ENCODE measurements at places on chromosomes 13 and 19. TPM values are rescaled to one million over a fixed set of nuclear protein-coding genes. Genes with fewer than 3 reads are reported as not detected.
A peak's percentile ranks its signal among the peaks of the same experiment; 100 is the strongest.

GRCh38 chr13:76992548-76993001 lies 694 bp downstream of the CLN5 start:
- peaks cover 15% of the 10 kb centered on the region for H3K36me3 ChIP-seq
- peak overlapping the region; percentile 92 for H3K27ac ChIP-seq
- no peaks in the 10 kb centered on the region for H3K27me3 ChIP-seq
- peak; percentile 22 for DNase-seq

- H3K4me3 ChIP-seq: no peak overlapping the region
- H3K36me3 ChIP-seq: peaks cover 8% of the 10 kb centered on the region
- DNase-seq: no peak
- peaks cover 4% of the 10 kb centered on the region for H3K27me3 ChIP-seq
Observed at GRCh38 chr19:7763696-7764095, 653 bp downstream of the CLEC4M start.

GRCh38 chr13:91305652-91306051 lies 41.8 kb upstream of the MIR17HG start:
- H3K4me3 ChIP-seq: no peak overlapping the region
- peaks cover 2% of the 10 kb centered on the region for H3K27me3 ChIP-seq
- H3K4me1 ChIP-seq: peaks cover 4% of the 10 kb centered on the region
- no peak overlapping the region for H3K27ac ChIP-seq

DNA sequence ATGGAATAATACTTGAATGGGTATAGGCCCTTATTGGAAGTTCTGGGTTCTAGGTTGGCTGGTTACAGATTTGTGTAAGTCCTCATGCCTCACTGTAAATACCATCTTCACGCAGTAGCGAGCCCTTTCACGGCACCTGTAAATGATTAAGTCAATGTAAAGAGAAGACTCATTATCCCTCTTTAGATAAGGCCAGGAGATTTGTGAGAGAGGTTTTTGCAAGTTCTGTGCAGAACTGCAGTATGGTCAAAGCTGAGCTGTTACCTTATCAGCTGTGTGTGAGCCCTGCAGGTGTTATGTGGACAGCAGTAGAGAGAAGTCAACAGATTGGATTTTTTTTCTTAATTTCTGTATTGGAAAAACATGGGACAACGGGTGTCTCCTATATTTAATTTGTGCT lies 141.6 kb downstream of the SHISA2 start:
- H3K27me3 ChIP-seq: no peaks in the 10 kb centered on the region
- H3K27ac ChIP-seq: no peak overlapping the region
- H3K36me3 ChIP-seq: no peaks in the 10 kb centered on the region
- H3K4me3 ChIP-seq: no peak overlapping the region
- DNase-seq: no peak

Gene MEGF8
- total RNA-seq: 3.3 TPM

Gene PDX1
- total RNA-seq: not detected

Gene FCGBP
- 3.1 TPM for total RNA-seq

Gene C1QTNF9
- not detected for total RNA-seq

DNA sequence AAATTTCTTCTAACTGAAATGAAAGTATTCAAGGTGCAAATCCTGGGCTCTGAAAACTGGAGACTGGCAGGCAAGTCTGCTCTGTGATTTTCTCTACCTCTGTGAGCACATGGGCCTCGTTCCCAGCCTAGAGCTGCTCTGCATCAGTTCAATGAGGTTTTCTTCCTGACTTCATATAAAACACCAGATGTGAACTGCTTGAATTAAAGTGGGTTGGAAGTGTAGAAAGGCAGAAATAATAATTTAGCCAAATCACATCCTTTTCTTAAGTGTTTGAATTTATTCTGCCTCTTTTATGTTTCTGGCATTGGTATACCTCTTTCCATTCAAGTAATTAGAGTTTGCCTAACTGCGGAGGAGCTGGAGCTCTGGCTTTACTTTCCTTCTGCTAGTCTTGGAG lies 540.8 kb downstream of the OLFM4 start:
- H3K36me3 ChIP-seq: no peaks in the 10 kb centered on the region
- H3K4me1 ChIP-seq: no peaks in the 10 kb centered on the region
- no peak for DNase-seq
- H3K4me3 ChIP-seq: no peak overlapping the region
- no peaks in the 10 kb centered on the region for H3K27me3 ChIP-seq

- H3K27ac ChIP-seq: no peak overlapping the region
- no peak for DNase-seq
- no peak overlapping the region for H3K4me3 ChIP-seq
- no peaks in the 10 kb centered on the region for H3K4me1 ChIP-seq
Observed at GRCh38 chr19:15138427-15138826, 31.2 kb downstream of the SYDE1 start.

DNA sequence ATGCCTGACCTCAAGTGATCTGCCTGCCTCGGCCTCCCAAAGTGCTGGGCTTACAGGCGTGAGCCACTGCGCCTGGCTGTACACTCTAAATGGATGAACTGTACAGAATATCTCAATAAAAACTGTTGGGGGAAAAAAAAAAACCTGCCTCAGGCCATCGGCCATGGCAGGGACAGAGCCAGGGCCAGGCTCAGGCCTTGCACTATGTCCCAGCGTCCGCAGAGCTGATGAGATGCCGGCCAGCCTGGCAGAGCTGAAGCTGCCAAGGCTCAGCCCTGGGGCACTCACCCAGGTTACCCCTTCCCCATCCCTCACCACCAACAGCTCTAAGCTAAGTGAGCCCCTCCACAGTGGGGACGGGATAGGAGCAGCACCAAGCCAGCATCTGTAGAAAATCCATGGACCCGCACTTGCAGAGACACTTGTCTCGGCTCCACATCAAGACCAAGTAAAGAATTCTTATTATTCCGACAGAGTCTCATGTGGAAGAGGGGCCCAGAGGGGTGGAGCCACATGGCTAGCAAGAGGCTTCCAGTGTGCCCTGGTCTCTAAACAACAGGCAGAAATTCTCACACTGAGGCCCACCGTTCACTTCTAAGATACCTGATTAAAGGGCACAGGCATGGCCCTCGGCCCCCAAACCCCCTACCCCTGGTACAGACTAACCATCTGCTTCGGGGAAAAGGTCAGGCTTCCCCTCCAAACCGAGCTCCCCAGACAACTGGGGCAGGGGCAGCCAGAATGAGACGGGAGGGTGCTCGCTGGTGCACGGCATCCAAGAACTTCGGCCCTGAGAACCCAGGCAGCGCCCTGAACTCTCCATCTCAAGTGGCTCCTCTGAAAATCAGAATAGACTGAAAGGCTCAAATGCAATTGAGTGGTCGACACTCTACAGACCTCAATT lies 5.8 kb downstream of the PPP6R1 start:
- peaks cover 57% of the 10 kb centered on the region for H3K4me1 ChIP-seq
- H3K36me3 ChIP-seq: peaks cover 60% of the 10 kb centered on the region
- H3K4me3 ChIP-seq: peak overlapping the region; percentile 88
- no peak for DNase-seq
- peak overlapping the region; percentile 99 for H3K27ac ChIP-seq
- no peaks in the 10 kb centered on the region for H3K27me3 ChIP-seq

- H3K4me3 ChIP-seq: no peak overlapping the region
- H3K27ac ChIP-seq: no peak overlapping the region
- H3K36me3 ChIP-seq: no peaks in the 10 kb centered on the region
- no peaks in the 10 kb centered on the region for H3K4me1 ChIP-seq
Observed at GRCh38 chr13:77360032-77360685, 33.3 kb upstream of the MYCBP2 start.

GRCh38 chr19:54125713-54126112 lies 10.2 kb downstream of the PRPF31 start:
- H3K27me3 ChIP-seq: no peaks in the 10 kb centered on the region
- no peaks in the 10 kb centered on the region for H3K4me1 ChIP-seq
- no peak overlapping the region for H3K27ac ChIP-seq
- no peak for DNase-seq
- H3K4me3 ChIP-seq: no peak overlapping the region
- H3K36me3 ChIP-seq: peaks cover 28% of the 10 kb centered on the region

GRCh38 chr13:94711561-94712286 lies 621 bp downstream of the SOX21 start:
- H3K4me3 ChIP-seq: peak overlapping the region; percentile 62
- H3K27me3 ChIP-seq: peaks cover 72% of the 10 kb centered on the region
- peaks cover 24% of the 10 kb centered on the region for H3K4me1 ChIP-seq

DNA sequence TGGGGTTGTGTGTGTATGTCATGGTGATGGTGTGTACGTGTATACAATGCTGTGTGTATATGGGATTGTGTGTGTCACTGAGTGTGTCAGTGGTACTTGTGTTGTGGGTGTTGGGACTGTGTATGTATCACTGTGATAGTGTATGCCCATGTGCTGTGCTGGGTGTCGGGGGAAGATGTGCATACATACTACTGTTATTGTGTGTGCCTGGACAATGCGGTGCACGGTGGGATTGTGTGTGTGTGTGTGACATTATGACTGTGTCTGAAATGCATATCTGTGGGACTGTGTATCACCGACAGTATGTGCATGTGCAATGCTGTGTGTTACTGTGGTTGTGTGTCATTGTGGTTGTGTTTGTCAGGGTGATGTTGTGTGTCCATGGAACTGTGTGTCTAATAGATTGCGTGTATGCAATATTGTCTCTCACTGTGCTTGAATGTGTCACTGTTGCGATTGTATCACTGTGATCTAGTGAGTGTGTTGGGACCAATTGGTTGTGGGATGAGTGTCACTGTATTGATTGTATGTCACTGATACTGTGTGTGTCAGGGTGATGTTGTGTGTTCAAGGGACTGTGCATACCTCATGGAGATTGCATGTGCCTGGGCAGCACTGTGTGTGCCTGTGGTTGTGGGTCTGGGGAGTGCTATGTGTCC lies 11.0 kb upstream of the BBC3 start:
- H3K4me3 ChIP-seq: no peak overlapping the region
- H3K27me3 ChIP-seq: no peaks in the 10 kb centered on the region
- H3K27ac ChIP-seq: no peak overlapping the region
- no peak for DNase-seq
- H3K4me1 ChIP-seq: peaks cover 34% of the 10 kb centered on the region

Gene RFXAP
- 9.2 TPM for total RNA-seq

Gene CBARP
- total RNA-seq: 1.1 TPM

Data from activated naive CD4-positive, alpha-beta T cell treated with anti-CD3 and anti-CD28 coated beads for 36 hours (primary cell).